Central memory CD4-positive, alpha-beta T cell (primary cell): ENCODE measurements at places on chromosomes 16 and 17.

DNA sequence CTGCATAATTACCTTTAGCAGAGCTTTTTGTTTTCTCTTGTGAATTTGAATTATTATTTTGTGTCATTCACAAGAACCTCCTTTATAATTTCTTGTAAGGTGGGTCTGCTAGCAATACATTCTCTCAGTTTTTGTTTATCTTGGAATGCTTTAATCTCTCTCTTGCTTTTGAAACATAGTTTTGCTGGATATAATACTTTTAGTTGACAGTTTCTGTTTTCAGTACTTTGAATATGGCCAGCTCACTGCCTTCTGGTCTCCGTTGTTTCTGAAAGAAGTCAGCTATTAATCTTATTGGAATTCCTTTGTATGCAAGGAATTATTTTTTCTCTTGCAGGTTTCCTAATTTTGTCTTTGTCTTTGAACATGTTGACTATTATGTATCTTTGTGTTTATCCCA, 167.0 kb downstream of the MAP2K4 start:
- no peak for DNase-seq

- DNase-seq = no peak
Measured at GRCh38 chr16:766008-766819, 5.7 kb downstream of the MSLN start.

GRCh38 chr17:64412944-64413381, 22.3 kb upstream of the PECAM1 start:
- DNase-seq = no peak

GRCh38 chr17:78202666-78203065, 11.4 kb upstream of the BIRC5 start:
- DNase-seq = no peak

GRCh38 chr17:67800495-67800928, 24.8 kb upstream of the BPTF start:
- DNase-seq = peak; percentile 8

DNA sequence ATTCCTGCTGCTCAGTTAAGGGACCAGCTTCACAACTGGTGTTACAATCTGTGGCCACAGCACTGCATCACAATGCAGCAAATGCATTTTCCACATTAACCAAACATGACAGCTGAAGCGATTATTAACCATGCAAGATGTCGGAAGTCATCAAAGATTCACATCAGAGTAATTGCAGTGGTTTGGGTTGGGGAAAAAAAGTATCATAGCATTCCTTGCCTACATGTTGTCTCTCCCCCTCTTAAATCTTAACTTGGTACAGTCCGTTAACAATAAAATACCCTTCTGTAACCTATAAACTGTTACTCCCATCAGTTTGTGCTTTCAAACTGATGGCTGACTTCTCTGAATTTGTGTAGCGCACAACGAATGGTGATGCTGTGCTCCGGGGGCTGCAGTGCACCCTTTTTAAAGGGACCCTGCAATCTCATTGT, 51.6 kb downstream of the NUP93 start:
- DNase-seq = no peak

GRCh38 chr17:65307081-65307960, 170.2 kb downstream of the RGS9 start:
- no peak for DNase-seq

DNA sequence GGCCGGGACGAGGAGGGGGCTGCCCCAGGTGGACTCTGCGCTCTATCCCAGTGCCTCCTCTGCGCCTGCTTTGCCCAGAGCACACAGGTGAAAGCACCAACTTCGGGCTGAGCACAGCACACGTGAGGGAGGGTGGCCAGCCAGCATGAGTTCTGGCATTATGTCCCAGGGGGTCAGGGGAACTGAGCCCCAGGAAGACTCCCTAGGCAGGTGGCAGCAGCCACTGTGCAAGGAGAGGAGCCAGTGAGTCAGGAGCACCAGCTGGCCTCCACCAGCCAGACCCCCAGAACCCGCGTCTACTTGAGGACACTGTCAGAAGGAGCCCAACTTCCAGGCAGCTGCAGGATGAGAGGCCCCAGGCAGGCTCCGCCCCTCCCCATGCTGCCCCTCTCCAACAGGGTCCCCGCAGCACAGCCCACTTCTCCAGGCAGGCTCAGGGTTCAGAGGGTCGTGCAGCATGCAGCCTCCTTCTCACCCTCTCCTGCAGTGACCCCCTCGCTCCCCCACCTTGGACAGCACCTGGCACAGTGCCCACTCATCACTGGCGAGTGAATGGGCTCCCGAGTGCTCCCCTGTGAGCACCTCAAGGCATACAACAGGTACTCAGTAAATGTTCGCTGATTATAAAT, 44.2 kb upstream of the RASD1 start:
- no peak for DNase-seq

DNA sequence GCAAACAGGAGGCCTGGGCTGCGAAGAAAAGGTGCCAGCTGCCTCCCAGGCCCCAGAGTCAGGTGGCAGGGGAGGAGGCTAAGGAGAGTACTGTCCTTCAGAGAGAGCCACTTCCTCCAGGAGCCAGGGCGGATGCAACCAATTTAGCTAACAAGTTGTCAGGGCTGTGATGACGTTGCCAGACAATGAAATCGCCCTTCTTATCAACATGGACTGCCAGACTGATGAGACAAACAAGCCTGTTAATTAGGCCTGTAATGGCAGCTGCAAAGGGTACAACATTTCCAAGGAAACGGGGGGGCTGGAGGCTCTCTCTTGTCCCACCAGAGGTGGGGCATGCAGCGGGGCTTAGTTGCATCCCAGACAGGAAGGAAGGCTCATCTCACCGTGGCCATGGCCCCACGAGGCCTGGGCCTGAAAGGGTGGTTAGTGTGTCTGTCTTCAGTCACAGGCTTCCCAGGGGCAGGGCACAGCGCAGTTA, 111.8 kb downstream of the SDK2 start:
- DNase-seq = no peak

GRCh38 chr16:84475643-84476240, 28.7 kb downstream of the MEAK7 start:
- no peak for DNase-seq

GRCh38 chr17:180381-181244, 837 bp downstream of the DOC2B start:
- no peak for DNase-seq

DNA sequence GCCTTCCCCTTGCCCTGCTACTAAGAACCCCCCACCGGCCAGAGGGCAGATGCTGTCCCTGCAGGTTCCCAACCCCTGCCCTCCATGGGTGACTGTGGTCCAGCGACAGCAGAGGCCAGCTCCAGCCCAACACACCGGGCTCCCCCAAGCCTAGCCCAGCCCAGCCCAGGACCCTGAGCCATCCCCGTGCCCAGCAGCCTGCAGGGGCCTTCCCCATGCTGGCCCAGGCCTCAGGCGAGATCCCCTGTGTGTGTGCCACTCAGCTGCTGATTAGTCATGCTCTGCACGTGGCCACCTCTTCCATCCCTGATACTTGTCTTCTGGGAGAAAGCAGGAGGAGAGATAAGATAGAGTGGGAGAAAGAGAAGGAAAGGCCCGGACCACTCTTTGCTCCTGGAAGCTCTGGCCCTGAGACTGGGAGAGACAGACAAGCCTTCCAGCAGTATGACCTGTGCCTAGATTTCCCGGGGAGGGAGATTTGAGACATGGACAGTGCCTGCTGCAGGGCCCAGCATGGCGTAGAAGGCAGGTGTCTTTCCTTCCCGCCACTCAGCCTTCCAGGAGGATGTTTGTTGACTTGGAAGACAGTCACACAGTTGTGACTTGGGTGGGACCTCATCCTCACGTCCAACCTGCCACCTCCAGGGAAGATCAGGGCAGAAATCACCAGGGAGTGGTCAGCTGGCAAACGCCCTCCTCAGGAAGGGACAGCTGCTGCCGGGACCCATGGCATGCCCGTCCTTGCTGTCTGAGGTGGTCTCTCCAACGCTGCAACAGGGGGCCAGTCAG, 41.3 kb upstream of the RASD1 start:
- DNase-seq = no peak

DNA sequence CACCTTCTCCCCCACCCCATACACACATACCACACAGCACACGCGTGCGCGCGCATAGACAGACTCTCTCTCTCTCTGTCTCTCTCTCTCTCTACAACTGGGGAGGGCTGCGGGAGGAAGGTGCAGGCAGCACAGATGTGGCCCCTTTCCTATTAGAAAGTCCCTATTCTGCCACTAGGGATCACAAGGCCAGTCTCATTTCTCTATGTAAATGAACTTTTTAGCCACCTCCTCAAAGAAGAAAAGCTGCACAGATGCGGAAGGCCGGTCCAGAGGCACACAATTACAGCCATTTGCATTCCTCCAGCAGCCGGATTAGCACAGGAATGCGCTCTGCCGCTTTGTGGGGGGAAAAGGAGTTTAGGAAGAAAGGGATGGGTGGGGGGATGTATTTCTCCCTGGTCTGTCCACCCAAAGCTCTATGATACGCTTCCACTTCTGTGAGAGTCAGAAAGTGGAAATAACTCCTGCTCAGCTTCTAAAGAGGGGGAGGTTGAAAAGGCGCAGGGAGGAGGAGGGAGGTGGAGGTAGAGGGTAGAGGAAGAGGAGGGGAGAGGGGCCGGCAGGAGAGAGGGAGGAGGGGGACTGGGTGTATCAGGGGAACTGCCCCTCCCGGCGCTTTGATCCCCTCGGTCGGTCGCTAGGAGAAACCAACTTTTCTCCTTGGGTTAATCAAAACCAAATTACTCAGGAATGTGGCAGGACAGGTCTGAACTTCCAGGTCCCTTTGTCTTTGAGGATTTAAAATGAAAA, 11.7 kb downstream of the ZFHX3 start:
- no peak for DNase-seq
